ENCODE measurements at places on chromosomes 2 and 18.

- no peaks in the 10 kb centered on the region for H3K36me3 ChIP-seq
- no peak for DNase-seq
- no peaks in the 10 kb centered on the region for H3K27me3 ChIP-seq
- no peaks in the 10 kb centered on the region for H3K4me1 ChIP-seq
Observed at GRCh38 chr2:190136259-190136658, 73.7 kb upstream of the MSTN start.

GRCh38 chr2:217340176-217340575 lies 480.3 kb upstream of the TNP1 start:
- H3K27me3 ChIP-seq, result no peaks in the 10 kb centered on the region
- H3K4me1 ChIP-seq, result no peaks in the 10 kb centered on the region
- H3K4me3 ChIP-seq, result no peak overlapping the region
- H3K36me3 ChIP-seq, result no peaks in the 10 kb centered on the region
- no peak for DNase-seq

- no peak overlapping the region for H3K27ac ChIP-seq
- no peaks in the 10 kb centered on the region for H3K36me3 ChIP-seq
- H3K4me1 ChIP-seq, result no peaks in the 10 kb centered on the region
- H3K27me3 ChIP-seq, result no peaks in the 10 kb centered on the region
Observed at GRCh38 chr2:231039821-231040364, 2.6 kb downstream of the C2orf72 start.

- no peaks in the 10 kb centered on the region for H3K36me3 ChIP-seq
- no peak overlapping the region for H3K27ac ChIP-seq
- no peaks in the 10 kb centered on the region for H3K27me3 ChIP-seq
- DNase-seq, result no peak
- no peaks in the 10 kb centered on the region for H3K4me1 ChIP-seq
Observed at GRCh38 chr2:196959734-196960338, 33.3 kb upstream of the PGAP1 start.

- no peaks in the 10 kb centered on the region for H3K36me3 ChIP-seq
- H3K27me3 ChIP-seq, result no peaks in the 10 kb centered on the region
- no peak overlapping the region for H3K4me3 ChIP-seq
- no peak for DNase-seq
- no peaks in the 10 kb centered on the region for H3K4me1 ChIP-seq
Observed at GRCh38 chr2:138493334-138493733, 8.2 kb upstream of the SPOPL start.

- no peaks in the 10 kb centered on the region for H3K27me3 ChIP-seq
- H3K4me3 ChIP-seq, result no peak overlapping the region
- no peak for DNase-seq
- H3K4me1 ChIP-seq, result peaks cover 2% of the 10 kb centered on the region
Observed at GRCh38 chr2:11962707-11963328, 216.4 kb downstream of the LPIN1 start.

DNA sequence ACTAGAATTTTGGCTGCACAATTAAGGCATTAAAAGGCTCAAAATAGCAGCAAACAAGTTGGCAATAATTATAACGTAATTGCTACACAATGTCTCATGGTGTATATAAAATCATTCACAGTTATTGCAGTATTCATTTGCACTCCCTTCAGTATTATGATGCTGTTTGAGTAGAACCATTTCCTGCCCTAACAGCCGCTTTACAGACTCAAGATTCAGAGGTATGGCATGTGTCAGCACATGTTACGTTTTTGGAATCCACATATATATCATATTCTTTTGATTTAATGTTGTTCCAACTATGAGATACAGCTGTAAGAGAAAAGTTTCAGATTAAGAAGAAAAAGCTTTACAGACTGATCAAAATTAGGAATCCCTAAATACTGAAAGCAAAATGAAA lies 56.3 kb upstream of the NCKAP5 start:
- no peaks in the 10 kb centered on the region for H3K4me1 ChIP-seq
- H3K27ac ChIP-seq, result no peak overlapping the region
- H3K4me3 ChIP-seq, result no peak overlapping the region

- H3K4me1 ChIP-seq, result peaks cover 13% of the 10 kb centered on the region
- H3K27me3 ChIP-seq, result no peaks in the 10 kb centered on the region
- H3K4me3 ChIP-seq, result no peak overlapping the region
Observed at GRCh38 chr2:234825616-234826015, 126.2 kb upstream of the SH3BP4 start.

DNA sequence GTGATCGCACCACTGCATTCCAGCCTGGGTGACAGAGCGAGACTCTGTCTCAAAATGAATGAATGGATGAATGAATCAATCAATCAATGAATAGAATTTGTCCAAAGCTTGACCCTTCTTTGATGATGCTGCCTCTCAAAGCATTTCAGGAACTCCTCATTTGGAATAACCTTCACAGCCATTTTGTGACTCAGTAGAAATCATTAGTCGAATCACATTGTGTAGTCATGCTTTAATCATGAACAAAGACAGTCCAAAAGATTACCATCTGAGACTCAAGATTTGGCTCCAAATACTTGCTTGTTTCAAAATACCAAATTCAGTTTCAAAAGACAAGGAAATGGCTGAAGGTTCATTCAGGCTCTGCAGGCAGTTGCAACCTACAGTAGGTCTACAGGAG lies 83.1 kb downstream of the VWA3B start:
- H3K4me3 ChIP-seq, result no peak overlapping the region
- no peak for DNase-seq
- H3K4me1 ChIP-seq, result no peaks in the 10 kb centered on the region
- no peaks in the 10 kb centered on the region for H3K27me3 ChIP-seq

- no peaks in the 10 kb centered on the region for H3K36me3 ChIP-seq
- no peak for DNase-seq
- H3K4me3 ChIP-seq, result no peak overlapping the region
- H3K27me3 ChIP-seq, result no peaks in the 10 kb centered on the region
- H3K4me1 ChIP-seq, result no peaks in the 10 kb centered on the region
- no peak overlapping the region for H3K27ac ChIP-seq
Observed at GRCh38 chr2:227783404-227784138, 30.1 kb upstream of the CCL20 start.

GRCh38 chr2:33058716-33059470 lies 112.1 kb downstream of the LTBP1 start:
- H3K36me3 ChIP-seq, result no peaks in the 10 kb centered on the region
- H3K27ac ChIP-seq, result no peak overlapping the region
- DNase-seq, result no peak
- no peaks in the 10 kb centered on the region for H3K4me1 ChIP-seq
- no peaks in the 10 kb centered on the region for H3K27me3 ChIP-seq

DNA sequence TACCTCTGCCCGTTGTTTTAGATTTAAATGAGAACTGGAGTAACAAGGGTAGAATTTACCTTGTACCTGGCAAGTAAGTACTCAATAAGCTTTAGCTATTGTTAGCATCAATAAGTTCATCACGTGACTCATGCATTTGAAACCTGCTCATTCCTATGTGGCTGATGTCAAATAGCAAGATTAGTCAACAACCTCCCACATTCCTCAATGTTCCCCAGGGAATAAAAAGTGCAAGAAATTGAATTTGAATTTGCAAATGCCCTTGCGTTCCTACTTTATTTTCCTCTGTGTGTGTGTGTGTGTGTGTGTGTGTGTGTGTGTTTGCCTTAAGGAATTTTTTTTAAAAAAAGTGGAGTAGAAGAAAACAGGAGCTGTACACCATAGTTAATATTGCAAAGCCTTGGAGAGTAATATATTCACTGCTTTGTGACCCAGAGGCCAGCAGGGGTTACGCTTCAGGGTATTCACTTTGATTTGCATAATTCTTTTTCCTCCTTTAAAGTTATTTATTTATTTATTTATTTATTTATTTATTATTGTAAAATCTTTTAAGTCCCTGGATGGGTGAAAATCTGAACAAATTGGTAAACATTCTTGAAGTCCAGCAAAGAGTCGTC lies 43.9 kb upstream of the DNAH7 start:
- H3K36me3 ChIP-seq, result no peaks in the 10 kb centered on the region
- no peak for DNase-seq
- H3K27ac ChIP-seq, result peak overlapping the region; percentile 3
- H3K27me3 ChIP-seq, result no peaks in the 10 kb centered on the region

GRCh38 chr2:235860871-235861270 lies 307.3 kb downstream of the GBX2 start:
- H3K4me3 ChIP-seq, result no peak overlapping the region
- H3K27me3 ChIP-seq, result no peaks in the 10 kb centered on the region
- H3K4me1 ChIP-seq, result no peaks in the 10 kb centered on the region
- H3K27ac ChIP-seq, result no peak overlapping the region

GRCh38 chr2:189870381-189871085 lies 86.3 kb downstream of the PMS1 start:
- no peaks in the 10 kb centered on the region for H3K4me1 ChIP-seq
- H3K4me3 ChIP-seq, result no peak overlapping the region
- no peaks in the 10 kb centered on the region for H3K36me3 ChIP-seq
- H3K27ac ChIP-seq, result no peak overlapping the region

DNA sequence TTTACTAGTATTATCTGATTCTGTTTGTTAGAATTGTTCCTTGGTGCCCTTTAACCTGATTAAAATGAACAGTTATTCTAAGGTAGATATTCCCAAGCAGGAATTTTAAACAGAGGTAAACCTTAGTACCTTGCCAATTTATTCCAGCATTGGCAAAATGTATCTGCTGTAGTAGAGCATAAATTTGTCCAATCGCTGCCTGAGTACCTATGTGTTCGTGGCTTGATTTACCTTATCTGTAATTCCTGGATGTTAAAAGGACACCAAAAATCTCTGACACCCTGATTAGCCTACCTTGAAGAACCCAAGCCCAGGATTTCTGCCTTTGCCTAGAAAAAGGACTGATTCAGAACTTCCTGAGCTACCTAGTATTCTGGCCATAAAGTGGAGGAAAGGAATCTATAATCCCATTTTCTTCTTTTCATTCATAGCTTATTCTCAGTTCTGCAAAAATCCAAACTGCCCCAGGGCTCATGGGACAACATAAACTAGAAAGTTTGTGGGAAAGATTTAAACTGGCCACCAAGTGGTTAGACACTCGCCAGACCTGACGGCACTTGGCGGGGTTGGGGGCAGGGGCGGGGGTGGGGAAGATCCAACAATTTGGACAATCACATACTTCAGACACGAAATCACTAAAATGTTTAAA lies 16.2 kb upstream of the ZCCHC2 start:
- DNase-seq, result no peak
- H3K36me3 ChIP-seq, result no peaks in the 10 kb centered on the region
- peak overlapping the region; percentile 44 for H3K4me3 ChIP-seq
- H3K27ac ChIP-seq, result no peak overlapping the region

DNA sequence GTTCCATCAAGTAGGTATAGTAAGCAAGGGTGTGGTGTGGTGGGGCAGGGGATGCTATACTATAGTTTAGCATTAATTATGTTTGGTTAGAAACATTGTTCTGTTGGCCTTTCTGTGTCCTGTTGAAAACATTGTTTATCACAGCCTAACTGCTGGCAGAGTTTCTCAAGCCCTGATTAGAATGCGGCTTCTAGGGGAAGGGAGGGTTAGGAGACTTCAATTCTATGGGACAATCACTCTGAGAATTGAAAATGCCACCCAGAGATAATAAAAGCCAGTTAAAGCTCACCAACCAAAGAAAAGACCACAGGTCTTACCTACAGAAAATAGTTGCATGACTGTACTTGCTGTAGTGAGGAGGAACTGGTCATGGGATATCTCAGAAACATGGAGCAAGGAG lies 19.9 kb upstream of the SMCHD1 start:
- no peak overlapping the region for H3K4me3 ChIP-seq
- peaks cover 14% of the 10 kb centered on the region for H3K4me1 ChIP-seq
- peak overlapping the region; percentile 39 for H3K27ac ChIP-seq

DNA sequence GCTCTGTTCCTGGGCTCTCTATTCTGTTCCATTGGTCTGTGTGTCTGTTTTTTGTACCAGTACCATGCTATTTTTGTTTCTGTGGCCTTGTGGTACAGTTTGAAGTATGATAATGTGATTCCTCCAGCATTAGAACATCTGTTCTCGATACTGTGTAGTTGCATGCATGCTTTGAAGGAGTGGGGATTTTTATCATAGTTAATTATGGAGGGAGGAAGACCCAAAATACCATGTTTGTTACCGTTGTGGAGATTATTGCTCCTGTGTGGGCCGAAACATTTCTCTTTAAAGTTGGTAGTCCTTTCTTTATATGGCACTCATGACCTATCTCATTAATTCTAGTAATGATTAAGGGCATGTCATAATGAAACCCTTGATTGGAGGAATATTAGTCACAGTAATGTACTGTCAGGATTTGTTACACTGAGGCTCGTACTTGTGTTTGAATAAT lies 87.6 kb downstream of the TTC27 start:
- no peak overlapping the region for H3K4me3 ChIP-seq
- no peak overlapping the region for H3K27ac ChIP-seq
- DNase-seq, result no peak
- H3K27me3 ChIP-seq, result no peaks in the 10 kb centered on the region

DNA sequence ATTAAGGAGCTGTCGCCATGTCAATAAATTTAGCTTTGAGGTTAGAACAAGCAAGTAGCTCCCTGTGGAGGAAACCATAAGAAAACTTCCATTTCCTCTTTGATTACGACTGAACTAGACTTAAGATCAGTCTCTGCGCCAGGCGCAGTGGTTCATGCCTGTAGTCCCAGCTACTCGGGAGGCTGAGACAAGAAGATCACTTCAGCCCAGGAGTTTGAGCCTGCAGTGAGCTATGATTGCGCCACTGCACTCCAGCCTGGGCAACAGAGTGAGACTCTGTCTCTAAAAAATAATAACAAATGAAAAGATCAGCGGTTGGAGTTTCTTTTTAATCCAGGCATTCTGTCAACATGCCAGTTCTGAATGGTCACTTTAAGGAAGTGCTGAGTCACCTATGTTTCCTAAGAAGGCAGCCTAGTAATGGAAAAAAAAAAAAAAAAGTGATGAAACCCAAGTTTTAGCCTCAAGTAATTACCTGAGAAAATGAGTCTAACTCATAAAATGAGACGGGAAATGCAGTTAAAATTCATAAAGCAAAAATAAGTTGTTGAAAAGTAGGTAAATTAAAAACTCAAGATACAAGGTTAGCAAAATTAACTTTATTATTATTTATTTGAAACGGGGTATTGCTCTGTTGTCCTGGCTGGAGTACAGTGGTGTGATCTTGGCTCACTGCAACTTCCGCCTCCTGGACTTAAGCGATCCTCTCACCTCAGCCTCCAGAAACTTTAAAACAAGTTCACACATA lies 10.2 kb downstream of the C18orf32 start:
- H3K36me3 ChIP-seq, result no peaks in the 10 kb centered on the region
- no peak overlapping the region for H3K4me3 ChIP-seq
- peak overlapping the region; percentile 5 for H3K27ac ChIP-seq
- no peak for DNase-seq
- no peaks in the 10 kb centered on the region for H3K4me1 ChIP-seq

GRCh38 chr2:184815824-184816223 lies 217.5 kb downstream of the ZNF804A start:
- no peaks in the 10 kb centered on the region for H3K27me3 ChIP-seq
- no peaks in the 10 kb centered on the region for H3K4me1 ChIP-seq
- no peak overlapping the region for H3K27ac ChIP-seq

Data from vagina (tissue), 2 donors.